HepG2 (cell line): ENCODE measurements at places on chromosomes 13 and 19.

DNA sequence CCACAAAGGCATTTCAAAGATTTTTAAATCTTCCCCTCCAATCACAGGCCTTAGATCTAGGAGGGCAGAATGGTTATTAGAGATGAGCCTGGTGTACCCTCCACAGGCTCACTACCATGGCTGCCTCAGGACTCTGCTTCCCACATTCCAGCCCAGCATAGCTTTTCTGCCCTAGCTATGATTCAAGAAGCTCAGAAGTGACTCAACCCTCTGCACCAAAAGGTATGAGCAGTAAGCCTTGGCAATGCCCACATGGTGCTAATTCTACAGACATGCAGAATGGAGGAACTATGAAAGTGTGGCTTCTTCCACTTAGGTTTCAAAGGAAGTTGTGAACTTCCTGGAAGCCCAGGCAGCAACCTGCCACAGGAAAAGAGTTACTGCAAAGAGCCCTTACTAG, 786.2 kb downstream of the SLITRK6 start:
- DNase-seq = no peak

DNA sequence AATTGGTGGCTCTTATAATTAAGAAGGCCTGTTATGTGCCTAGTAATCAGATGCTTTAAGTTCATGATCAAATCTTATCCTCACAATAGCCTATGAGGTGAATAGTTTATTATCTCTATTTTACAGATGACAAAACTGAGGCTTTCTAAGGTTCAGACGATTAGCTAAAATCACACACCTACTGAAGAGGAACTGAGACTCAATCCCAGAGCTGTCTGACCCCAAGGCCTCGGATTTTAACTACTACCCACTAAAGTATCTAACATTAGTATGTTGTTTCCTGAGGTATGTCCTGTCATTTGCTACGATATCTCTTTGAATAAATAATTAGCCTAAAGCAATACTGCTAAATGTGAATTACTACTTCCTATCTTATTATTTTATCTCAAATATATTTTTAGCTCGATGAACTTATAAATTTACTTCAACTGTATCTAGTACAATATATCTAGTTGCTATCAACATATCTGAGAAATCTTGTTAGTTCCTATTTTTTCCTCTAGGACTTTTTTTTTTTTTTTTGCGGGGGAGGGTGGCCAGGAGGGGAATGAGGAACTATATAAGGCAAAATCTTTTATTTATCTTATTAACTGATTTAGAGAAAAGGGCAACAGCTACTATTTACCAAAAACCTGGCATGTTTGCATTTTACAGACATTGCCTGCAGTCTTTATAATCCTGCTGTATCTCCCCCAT, 118.5 kb downstream of the ABCC4 start:
- DNase-seq = no peak

DNA sequence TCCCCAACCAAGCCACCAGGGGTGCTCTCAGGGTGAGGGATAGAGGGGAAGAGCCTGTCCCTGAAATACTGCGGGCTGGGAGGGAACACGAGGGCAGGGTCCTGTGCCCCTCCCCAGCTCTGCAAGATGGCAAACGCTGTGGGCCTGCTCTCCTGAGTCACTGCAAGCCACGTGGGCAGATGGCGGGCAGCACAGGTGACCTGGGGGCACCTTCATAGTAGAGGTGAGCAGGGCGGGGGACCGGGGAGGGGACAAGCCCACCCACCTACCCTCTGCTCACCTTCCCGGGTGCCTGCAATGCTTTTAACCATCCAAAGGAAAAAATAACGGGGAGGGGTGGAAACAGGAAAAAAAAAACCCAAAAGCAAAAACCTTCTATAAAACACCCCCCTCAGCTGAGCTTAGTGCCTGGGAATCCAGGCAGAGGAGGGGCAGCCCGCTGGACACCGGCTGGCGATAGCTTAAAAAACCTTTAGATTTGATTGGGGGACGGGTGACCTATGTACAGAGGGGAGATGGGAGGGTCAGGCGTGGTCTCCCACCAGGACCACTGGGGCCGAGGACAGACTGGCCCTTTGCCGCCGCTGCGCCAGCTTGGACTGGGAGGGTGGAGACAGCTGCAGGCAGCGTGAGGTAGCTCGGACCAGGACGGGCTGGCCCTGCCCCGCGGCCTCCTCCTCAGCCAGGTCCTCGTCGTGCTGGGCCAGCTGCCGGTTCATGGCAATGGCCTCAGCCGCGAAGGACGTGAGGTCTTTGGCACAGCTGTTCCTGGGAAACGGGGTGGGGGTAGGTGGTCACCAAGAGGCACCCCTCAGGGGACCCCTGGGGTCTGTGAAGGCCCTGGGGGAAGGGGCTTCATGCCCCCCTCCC, 11.7 kb downstream of the MKNK2 start:
- DNase-seq = no peak

GRCh38 chr13:64765636-64766035, 2464.5 kb downstream of the PCDH9 start:
- DNase-seq = no peak

DNA sequence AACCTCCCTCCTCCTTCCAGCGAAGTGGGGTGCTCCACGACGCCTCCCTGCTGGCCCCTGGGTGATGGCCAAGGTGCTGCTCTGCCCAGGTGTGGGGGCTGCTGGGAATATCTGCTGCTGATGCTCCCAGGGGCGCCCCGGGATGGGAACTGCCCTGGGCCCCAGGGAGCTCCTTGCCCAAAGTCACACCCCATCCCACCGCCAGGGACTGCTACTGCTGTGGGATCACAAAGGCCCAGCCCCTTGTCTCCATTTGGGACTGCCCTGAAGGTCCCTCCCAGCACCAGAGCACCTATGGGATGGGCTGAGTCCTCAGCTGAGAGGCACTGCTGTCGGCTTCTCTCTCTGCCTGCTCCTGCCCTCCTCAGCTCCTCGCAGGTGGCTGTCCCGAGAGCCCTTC, 19.0 kb downstream of the CHST8 start:
- no peak for DNase-seq

DNA sequence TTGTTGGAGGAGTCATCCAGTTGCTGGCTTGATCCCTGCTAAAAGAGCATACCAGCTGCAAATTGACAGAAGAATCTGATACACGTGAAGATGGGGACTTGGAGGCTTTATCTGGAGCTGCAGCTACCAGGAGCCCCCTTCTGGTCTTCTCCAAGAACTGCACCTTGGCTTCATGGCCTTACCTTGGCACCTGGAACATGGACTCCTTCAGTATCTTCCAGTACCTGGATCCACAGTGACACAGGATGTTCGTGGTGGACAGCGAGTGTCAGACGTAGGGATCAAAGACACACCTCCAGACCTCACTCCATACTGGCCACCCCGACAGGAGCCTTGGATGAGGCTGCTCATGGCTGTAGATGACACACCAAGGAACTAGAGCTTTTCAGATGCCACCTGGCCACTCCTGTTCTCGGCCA, 9.9 kb upstream of the ACSBG2 start:
- peak; percentile 75 for DNase-seq

DNA sequence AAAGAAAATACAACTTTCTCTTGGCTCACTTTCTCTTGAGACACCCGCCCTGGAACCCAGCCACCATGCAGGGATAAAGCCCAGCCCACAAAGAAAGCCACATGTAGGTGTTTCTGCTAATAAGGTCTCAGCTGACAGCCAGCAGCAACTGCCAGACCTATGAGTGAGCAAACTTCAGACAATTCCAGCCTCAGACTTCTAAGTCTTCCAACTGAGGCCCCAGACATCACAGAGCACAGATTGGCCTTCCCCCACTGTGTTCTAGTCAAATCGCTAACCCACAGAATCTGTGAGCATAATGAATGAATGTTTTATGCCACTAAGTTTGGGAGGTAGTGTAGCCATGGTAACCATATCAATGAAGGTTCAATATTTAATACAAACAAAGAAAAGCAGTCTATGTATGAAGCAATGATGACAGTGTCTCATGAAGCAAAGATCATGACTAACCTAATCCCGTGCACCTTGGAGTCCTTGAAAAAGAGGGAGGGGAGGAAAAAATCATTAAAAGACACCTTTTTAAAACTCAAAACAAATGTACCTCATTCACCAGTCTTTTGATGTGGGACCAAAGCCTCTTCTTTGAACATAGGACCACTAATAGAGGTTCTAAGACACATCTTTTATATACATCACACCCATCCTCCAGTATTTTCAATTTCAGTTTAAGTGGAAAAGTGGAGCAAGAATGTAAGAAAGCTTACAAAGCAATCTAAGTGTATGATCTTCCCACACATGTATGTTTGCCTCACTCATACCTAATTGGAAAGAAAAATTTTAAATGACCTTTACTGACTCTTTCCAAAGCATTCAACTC, 6.2 kb downstream of the MRPS31 start:
- DNase-seq = no peak

- no peak for DNase-seq
Observed at GRCh38 chr19:52200044-52200443, 10.2 kb downstream of the PPP2R1A start.

- DNase-seq = no peak
Observed at GRCh38 chr19:906480-906879, 6.5 kb downstream of the R3HDM4 start.

DNA sequence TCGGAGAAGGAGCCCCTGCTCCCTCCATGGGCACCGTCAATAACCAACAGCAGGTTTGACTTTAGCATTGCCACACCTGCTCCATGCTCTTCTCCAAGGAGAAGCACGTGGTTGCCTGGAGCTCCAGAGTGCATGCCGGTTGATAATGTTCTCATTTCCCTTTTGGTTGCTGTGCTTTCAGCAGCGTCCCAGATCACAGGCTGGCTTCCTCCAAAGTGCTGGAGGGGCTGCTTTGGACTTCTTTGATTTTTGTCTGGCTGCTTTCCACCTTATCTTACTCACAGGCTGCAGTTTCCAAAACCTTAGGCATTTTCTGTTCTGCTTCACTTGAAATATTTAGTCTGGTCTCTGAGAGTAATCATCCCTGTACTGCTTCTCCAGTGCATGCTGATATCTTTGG, 123.8 kb upstream of the IRS2 start:
- DNase-seq = no peak

GRCh38 chr13:42041684-42042035, 6.8 kb upstream of the DGKH start:
- DNase-seq = no peak

DNA sequence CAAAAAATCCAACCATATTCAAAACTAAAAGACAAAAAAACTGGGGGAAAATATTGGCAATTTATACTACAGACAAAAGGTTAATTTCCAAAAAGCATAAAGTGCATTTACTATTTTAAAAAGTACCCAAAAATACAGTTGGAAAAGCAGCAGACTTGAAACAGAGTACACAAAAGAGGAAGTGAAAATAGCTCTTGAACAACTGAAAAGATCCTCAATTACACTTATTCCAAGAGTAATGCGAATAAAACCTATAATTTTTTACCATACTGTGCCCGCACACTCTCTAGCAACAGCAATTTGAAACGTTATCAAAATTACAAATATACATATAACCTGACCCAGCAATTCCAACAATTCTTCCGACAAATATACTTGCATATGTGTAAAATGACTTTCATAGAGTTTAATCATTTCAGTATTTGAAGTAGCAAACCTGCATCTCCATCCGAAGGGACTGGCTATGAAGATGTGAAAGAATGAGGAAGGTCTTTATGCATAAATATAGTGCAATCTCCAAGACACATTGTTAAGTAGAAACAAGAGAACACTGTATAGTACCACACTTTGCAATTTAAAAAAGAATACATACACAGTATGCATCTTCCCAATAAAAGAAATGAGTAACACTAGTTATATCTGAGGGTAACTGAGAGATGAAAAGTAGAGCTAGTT, 25.4 kb downstream of the ALG5 start:
- no peak for DNase-seq

DNA sequence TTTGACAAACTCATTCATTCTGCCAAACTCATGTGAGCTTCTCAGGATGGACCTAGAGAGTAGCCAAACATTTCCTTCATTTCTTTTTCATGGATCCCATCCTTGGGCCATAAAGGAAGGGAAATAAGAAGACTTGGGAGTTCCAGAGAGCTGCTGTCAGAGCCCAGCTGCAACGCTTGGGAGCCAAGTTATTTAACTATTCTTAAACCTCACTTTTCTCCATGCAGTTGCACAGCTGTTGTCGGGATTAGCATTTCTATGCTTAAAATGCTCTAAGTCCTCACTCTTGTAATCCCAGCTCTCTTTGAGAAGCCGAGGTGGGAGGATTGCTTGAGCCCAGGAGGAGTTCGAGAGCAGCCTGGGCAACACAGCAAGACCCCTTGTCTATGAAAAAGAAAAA, 11.7 kb upstream of the CASP14 start:
- DNase-seq = no peak
